NCI-H748 treated with DMSO at 0.1 percent for 48 hours (cell line): ENCODE measurements at places on chromosomes 2 and 18.

DNA sequence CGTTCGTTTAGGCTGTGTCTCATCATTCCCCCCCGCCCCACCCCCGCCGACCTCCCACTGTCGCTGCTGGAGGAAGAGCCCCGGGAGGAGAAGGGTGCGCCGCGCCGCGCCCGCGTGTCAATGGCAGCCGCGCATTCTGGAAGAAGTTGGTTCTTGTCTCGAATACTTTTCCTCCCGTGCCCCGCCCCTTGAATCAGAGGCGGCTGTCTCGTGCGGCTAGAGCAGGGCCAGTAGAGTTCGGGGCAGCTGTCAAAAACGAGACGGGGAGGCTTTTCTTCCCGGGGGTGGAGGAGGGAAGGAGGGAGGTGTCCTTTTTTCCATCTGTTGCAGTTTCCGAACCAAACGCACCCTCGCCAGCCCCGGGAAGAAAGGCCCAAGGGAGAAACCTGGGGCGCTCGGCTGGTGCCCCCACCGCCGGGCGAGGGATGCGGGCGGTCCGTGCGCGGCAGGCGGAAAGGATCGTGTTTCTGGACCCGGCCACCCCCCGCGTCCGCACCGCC, 410 bp upstream of the TGIF1 start:
- no peak for DNase-seq

DNA sequence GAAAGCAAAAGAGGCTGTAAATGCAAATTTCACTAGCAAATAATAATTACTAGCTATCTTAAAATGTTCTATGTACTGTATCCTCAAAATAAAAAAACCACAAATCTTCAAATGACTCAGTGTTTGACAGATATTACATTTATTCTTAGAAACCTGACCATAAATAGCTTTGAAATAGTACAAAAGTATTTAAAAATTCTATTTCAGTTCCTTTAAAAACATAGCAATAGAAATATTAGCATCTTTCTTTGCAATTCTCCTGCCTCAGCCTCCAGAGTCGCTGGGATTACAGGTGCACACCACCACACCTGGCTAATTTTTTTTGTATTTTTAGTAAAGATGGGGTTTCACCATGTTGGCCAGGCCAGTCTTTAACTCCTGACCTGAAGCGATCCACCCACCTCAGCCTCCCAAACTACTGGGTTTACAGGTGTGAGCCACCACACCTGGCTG, 50.6 kb downstream of the MSH6 start:
- no peak for DNase-seq

- no peak for DNase-seq
Observed at GRCh38 chr2:215672406-215672805, 236.5 kb upstream of the FN1 start.

DNA sequence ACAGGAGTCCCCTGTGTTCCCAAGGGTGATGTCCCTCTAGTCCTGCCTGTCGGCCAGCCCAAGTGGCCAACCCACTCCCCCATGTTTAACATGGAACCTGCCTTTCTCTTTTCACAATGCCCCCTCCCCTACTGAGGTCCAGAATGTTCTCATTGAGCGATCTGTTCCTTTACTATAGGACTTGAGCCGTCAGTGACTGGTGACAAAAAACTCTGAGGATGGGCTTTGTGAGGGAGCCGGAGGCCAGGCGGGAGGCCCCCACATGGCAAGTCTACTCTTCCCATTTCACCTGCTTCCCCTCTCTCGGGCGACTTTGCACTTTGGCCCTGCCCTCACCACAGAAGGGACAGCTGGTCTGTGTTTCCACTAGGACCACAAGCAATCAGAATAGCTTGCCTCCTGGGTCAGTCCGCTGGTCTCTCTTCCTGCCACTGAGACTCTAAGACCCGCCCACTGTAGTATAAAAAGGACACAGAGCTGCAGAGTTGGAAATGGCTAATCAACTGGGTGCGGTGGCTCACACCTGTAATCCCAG, 146.5 kb upstream of the RAB12 start:
- DNase-seq, result no peak

GRCh38 chr2:71743995-71744675, 290.8 kb downstream of the DYSF start:
- DNase-seq, result no peak

- no peak for DNase-seq
Observed at GRCh38 chr18:1774261-1774660, 797.0 kb downstream of the METTL4 start.

- DNase-seq, result no peak
Observed at GRCh38 chr18:69626171-69626570, 225.5 kb downstream of the DOK6 start.

DNA sequence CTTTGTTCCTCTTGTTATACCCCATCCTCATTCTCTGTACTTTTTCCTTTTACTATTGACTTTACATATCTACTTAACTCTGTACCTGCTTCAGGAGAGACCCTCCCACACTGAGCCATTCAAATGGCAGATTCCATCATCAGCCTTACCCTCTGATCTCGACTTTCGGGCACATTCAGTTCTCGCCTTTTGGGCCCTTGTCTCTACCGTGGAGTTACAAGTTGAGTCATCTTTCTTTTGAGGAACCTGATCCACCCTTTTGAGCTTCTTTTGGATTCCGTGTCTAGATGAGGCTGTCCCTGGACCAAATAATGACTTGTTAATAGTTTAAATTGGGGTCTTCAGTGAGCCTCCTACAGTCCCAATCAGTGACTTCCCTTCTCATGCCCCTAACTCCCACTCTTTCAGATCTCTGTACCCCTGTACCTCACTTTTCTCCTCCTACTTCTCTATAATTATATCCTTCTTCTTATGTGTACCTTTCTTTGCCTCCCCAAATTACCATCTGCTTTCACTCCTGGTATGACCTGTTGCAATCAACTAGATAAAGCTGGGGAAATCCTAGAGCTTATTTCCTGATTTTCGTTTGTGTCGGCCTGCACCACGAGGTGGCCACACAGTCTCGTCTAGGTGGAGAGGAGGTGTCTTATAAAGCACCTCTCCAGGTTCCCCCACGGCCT, 17.2 kb downstream of the SP110 start:
- DNase-seq, result no peak

- no peak for DNase-seq
Observed at GRCh38 chr2:160477032-160477431, 16.6 kb downstream of the RBMS1 start.

- peak; percentile 15 for DNase-seq
Observed at GRCh38 chr2:189412330-189412953, 28.8 kb upstream of the WDR75 start.

DNA sequence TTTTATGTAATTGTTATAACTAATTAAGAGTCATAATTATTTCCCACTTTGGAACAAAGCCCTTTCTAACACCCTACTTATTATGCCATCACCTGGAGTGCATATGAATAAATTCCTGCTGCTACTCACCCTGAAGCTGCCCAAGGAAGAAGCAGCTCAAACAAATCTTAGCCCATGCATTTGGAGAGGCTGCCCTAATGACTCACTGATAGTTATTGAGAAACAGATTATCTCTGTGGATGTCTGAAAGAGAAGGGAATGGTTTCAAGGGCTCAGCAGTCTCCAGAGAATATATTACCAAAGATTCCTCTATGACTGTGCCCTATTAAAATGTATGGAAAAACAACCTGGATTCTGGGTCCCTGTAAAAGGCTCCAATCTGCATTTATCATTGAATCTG, 81.0 kb downstream of the GPR39 start:
- DNase-seq, result no peak

GRCh38 chr2:210000464-210001324, 1.7 kb upstream of the RPE start:
- DNase-seq, result no peak
